ENCODE measurements at places on chromosomes 13 and 19.

DNA sequence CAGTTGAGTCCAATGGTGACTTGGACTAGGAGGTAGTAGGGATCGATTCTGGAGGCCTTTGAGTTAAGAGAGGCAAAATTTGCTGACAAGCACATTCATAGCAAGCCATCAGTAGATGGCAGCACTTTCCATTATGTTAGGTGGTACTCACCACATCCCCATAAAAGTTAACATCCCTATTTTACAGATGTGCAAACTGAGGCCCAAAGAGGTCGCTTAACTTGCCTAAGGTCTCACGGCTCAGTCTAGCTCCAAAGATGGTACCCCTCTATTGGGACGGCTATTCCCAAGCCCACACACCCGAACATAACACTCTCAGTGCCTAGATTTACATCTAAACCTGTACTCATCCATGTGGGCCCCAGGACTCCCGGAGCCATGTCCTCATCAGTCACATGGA, 21.5 kb upstream of the FOSB start:
- H3K27me3 ChIP-seq, result no peaks in the 10 kb centered on the region
- no peak for DNase-seq
- peaks cover 2% of the 10 kb centered on the region for H3K36me3 ChIP-seq
- peak overlapping the region; percentile 100 for H3K27ac ChIP-seq

GRCh38 chr19:42096255-42096837, 20.4 kb downstream of the ZNF574 start:
- H3K27me3 ChIP-seq, result no peaks in the 10 kb centered on the region
- H3K27ac ChIP-seq, result no peak overlapping the region
- H3K4me1 ChIP-seq, result peaks cover 14% of the 10 kb centered on the region
- DNase-seq, result no peak

DNA sequence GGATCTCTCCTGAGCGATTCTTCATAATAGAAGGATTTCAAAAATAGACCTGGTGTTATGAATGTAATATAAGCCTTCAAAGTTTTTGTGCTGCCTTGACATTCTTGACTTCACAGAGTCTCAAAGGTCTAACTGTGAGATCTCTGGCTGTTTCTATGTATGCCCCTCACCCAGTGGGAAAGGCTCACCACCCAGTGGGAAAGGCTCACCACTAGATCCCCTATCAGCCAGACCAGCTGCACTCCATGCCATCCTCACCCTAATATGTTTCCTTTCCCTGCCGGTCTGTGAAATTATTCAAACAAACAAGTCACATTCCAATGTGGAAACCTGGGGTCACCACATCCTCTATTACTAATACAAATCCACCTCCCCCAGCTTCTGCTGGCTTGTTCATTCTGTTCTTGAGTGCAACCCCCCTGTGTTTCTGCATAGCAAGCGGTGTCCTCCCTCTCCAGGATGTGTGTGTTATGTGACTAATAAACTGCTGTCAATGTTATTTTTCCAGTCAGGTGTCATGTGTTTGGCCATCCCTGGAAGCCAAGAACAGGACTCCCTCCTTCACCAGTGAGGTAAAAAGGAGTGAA, 13.8 kb upstream of the SLITRK1 start:
- no peaks in the 10 kb centered on the region for H3K27me3 ChIP-seq
- no peak overlapping the region for H3K4me3 ChIP-seq
- H3K4me1 ChIP-seq, result no peaks in the 10 kb centered on the region

- H3K27ac ChIP-seq, result no peak overlapping the region
- DNase-seq, result no peak
- H3K4me3 ChIP-seq, result no peak overlapping the region
- peaks cover 2% of the 10 kb centered on the region for H3K27me3 ChIP-seq
- H3K4me1 ChIP-seq, result peaks cover 2% of the 10 kb centered on the region
- no peaks in the 10 kb centered on the region for H3K36me3 ChIP-seq
Measured at GRCh38 chr13:97422118-97423054, 11.6 kb upstream of the RAP2A start.

- no peaks in the 10 kb centered on the region for H3K27me3 ChIP-seq
- H3K36me3 ChIP-seq, result no peaks in the 10 kb centered on the region
- H3K27ac ChIP-seq, result no peak overlapping the region
- DNase-seq, result no peak
Measured at GRCh38 chr19:51539821-51540366, 8.4 kb upstream of the SIGLEC6 start.

GRCh38 chr19:6693056-6693471, 23.1 kb upstream of the TNFSF14 start:
- H3K4me1 ChIP-seq, result peaks cover 14% of the 10 kb centered on the region
- H3K4me3 ChIP-seq, result no peak overlapping the region
- H3K27me3 ChIP-seq, result peaks cover 14% of the 10 kb centered on the region
- H3K27ac ChIP-seq, result no peak overlapping the region
- H3K36me3 ChIP-seq, result peaks cover 4% of the 10 kb centered on the region
- DNase-seq, result no peak

DNA sequence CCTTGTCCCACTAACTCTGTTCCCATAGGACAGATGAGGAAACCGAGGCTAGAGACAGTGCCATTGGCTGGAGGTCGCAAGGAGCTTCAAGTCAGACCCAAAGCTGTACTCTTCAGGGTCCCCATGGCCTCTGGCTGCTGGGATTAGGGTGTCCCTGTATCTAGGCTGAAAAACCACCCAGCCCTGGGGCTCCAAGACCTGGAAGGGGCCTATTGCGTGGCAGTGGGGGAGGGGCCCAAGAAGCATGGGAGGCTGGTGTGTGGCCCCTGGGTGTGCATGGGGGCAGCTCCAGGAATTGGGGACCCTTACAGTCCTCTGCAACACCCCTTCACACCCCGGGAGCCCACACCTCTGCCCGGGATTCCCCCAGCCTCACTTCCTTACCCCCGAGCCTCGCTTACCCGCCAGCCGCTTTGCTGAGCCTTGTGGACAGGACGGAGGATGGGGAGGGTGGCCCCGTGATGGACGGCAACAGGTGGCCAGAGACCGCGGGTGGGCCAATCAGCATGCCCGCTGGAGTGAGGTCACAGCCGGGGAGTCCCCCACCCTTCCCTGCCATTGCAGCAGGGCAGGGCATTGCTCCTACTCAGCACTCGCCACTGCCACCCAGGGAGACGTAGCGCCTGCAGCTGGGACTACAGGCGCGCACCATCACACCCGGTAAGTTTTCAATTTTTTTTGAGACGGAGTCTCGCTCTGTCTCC, at the start of gene JSRP1:
Gene JSRP1, minus strand, starts transcription at position 436 of the 704 bp plus-strand sequence. CDS start 1,103 bp downstream, outside the sequence.
- no peaks in the 10 kb centered on the region for H3K36me3 ChIP-seq
- H3K4me1 ChIP-seq, result peaks cover 33% of the 10 kb centered on the region
- peak within 1 kb of the TSS; percentile 54 for H3K4me3 ChIP-seq
- no peaks in the 10 kb centered on the region for H3K27me3 ChIP-seq
- DNase-seq, result peak; percentile 54
- peak within 1 kb of the TSS; percentile 95 for H3K27ac ChIP-seq

- H3K36me3 ChIP-seq, result peaks cover 61% of the 10 kb centered on the region
- no peaks in the 10 kb centered on the region for H3K4me1 ChIP-seq
- H3K27ac ChIP-seq, result no peak overlapping the region
- no peak for DNase-seq
Measured at GRCh38 chr13:40876020-40876738, 86.8 kb downstream of the SLC25A15 start.

- no peak for DNase-seq
- peaks cover 13% of the 10 kb centered on the region for H3K4me1 ChIP-seq
- H3K4me3 ChIP-seq, result no peak overlapping the region
- H3K27me3 ChIP-seq, result no peaks in the 10 kb centered on the region
- peaks cover 18% of the 10 kb centered on the region for H3K36me3 ChIP-seq
Measured at GRCh38 chr13:114088234-114088633, 44.2 kb downstream of the RASA3 start.

DNA sequence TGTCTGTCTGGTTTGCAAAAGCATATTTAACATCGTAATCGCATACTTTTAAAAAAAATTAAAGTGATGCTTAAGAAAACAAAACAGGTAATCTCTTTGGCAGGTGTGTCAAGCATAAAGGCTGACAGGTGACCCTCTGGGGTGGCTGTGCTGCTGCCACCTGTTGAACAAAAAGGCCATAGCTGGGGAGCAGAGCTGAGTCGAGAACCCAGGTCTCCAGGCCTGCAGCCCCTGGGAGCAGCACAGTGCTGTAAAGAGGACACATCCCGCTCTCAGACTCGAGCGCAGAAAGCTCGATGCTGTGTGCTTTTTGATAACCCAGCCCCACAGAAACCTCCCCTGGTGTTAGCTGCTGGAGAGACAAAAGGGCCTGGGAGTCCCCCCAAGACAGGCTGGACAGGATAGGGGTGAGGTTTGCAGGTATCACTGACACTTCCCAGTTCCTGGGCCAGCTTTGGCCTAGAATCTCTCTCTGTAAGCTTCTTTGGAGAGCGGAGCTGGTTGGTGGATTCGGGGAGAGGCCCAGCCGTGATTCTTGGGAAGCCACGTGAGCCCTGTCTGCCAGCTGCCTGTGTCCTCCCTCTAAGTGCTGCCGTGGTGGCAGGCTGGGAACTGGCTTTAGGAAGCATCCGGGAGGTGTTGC, 66.9 kb downstream of the C13orf42 start:
- peaks cover 2% of the 10 kb centered on the region for H3K4me1 ChIP-seq
- no peak for DNase-seq
- no peaks in the 10 kb centered on the region for H3K36me3 ChIP-seq
- no peak overlapping the region for H3K27ac ChIP-seq
- H3K27me3 ChIP-seq, result peaks cover 5% of the 10 kb centered on the region
- no peak overlapping the region for H3K4me3 ChIP-seq

GRCh38 chr19:8142513-8142900, 6.9 kb downstream of the FBN3 start:
- no peak overlapping the region for H3K27ac ChIP-seq
- H3K36me3 ChIP-seq, result no peaks in the 10 kb centered on the region
- H3K4me1 ChIP-seq, result peaks cover 2% of the 10 kb centered on the region
- no peak for DNase-seq

GRCh38 chr13:75938811-75939560, 302.9 kb downstream of the LMO7 start:
- no peak for DNase-seq
- H3K27me3 ChIP-seq, result no peaks in the 10 kb centered on the region
- no peak overlapping the region for H3K4me3 ChIP-seq
